Activated CD4-positive, alpha-beta T cell treated with anti-CD3 and anti-CD28 coated beads for 4 hours (primary cell): ENCODE measurements at places on chromosomes 1 and 21.

- no peak for DNase-seq
Observed at GRCh38 chr1:76105372-76105771, 30.8 kb downstream of the ST6GALNAC3 start.

- DNase-seq = no peak
Observed at GRCh38 chr1:168688644-168689326, 40.2 kb downstream of the DPT start.

DNA sequence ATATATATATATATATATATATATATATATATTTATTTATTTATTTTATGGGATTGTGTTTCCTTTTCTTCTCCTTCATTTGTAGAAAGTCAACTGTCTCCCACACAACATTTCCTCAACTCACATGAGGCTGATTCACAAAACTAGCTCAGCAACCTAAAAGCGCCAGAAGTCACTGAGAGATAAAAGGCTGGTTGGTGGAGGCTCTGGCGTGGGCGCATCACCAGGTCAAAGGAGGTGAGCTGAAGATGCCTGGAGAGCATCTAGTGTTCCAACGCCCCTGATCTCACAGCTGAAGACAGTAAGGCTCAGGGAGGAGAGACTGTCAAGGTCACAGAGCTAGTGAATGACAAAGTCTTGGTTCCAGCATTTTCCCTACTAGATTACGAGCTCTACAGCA is 78.0 kb downstream of the HLCS start:
- DNase-seq = no peak

DNA sequence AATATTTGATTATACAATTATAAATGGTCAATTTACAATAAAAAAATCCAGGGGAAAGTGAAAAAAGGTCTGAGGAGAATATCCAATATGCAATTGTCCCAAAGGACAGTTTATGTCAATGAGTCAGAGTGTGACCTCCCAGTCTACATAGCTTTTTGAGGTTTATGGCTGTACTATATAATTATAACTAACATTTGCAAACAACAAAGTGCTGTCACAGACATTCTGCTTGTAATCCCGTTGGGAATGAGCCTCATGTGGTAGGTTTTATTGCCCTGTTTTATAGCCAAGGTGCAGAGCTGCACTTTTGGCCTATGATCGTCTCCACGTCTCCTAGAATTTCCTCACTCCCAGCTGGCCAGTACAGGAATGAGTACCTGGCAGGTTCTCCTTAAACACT is 103.8 kb downstream of the ADSS2 start:
- DNase-seq = no peak

- no peak for DNase-seq
Observed at GRCh38 chr1:25432749-25433388, 2.2 kb downstream of the MACO1 start.

DNA sequence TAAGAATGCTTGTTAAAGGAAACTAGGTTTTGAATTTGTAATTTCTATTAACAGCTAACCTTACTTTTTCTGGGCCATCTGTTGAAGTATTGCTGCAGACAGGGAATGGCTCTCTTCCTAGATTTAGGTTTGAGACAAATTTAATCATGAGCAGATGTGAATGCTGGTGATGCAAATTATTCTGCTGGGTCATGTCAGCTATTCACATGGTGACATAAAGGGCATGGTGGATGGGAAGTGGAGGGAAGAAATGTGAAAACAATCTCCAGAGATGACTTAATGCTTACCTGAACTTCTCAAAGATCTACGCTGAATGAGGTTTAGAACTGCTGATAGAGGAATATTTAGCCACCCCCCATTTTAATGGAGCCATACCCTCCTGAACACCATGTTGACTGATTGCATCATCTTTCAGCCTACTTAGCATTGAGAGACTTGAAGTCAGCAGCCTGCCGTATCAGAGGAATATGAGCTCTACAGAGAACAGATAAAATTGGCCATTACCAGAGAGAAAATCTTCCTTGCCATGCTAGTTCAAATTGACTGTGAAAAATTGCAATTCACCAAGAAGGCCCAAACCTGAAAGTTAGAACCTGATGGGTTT is 138.8 kb downstream of the HHAT start:
- no peak for DNase-seq

DNA sequence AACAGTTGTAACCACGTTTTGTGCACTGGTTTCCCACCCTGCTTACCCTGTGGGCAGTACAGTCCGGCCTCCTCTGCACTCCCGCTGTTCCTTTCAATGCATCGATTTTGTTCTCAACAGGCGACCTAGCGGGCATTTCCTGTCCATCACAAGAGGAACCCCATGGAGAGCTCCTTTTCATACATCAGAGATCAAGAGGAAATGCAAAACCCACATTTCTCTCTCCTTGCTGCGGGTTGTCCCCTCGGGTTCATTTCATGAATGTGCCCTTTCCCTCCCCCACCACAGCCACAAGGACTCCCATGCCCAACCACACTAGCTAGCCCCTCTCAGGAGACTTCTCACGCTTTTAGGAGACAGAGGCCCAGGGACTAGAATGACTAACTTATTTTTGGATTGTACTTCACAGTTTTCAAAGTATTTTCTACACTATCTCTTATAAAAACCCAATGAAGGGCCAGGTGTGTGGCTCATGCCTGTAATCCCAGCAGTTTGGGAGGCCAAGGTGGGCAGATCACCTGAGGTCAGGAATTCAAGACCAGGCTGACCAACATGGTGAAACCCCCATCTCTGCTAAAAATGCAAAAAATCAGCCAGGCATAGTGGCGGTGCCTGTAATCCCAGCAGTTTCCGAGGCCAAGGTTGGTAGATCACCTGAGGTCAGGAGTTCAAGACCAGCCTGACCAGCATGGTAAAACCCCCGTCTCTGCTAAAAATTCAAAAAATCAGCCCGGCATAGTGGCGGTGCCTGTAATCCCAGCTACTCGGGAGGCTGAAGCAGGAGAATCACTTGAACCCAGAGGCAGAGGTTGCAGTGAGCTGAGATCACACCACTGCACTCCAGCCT is 18.4 kb downstream of the ATP1A4 start:
- no peak for DNase-seq
